ENCODE measurements at places on chromosomes 13 and 19. TPM values are rescaled to one million over a fixed set of nuclear protein-coding genes. Genes with fewer than 3 reads are reported as not detected.
A peak's percentile ranks its signal among the peaks of the same experiment; 100 is the strongest.

DNA sequence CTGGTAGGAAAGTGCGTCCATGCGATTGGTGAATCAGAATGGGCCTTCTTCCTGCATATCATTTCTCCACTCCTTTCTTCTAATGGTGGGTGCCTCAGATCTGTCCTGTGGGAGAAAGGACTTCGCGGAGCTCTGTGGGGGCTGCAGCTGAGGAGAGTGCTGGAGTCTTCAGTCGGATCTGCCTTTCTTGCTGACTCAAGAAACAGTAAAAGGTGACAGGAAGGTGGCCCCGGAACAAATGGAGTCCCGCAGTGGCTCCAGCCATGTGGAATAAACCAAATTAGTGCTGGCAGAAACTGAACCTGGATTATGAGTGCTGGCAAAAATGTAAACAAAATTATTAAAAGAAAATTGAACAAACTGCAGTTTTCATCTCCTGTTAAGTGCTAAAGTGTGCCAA, 15.1 kb upstream of the GAS6 start:
- H3K27me3 ChIP-seq: no peaks in the 10 kb centered on the region
- no peak overlapping the region for H3K4me3 ChIP-seq
- H3K27ac ChIP-seq: no peak overlapping the region
- DNase-seq: no peak
- peaks cover 37% of the 10 kb centered on the region for H3K4me1 ChIP-seq
- no peaks in the 10 kb centered on the region for H3K36me3 ChIP-seq

DNA sequence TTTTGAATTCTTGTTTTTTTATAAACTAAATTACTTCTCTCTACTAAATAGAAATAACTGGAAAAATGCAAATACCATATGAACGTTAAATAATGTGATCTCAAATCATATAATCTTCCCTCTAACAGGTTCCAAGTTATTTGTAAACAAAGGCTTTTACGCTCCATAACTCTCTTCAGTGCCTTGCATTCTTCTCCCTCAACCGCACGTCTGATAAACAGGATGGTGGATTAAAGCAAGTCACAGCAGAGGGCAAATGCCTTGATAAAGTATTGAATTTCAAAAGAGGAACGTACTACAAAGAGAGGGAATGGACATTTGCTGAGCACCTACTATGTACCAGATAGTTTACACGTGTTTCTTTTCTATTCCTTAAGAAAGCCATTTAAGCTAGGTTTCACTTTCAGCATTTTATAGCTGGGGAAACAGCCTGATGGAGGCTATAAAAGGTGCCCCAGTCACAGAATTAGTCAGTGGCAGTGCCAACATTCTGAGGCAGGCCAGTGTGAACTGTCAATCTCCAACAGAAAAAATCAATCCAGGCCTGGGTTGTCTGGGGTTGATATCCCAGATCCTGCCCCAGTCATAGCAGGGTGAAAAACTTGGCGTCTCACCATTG, 15.8 kb downstream of the MRPS31 start:
- H3K4me3 ChIP-seq: no peak overlapping the region
- peaks cover 15% of the 10 kb centered on the region for H3K36me3 ChIP-seq
- DNase-seq: no peak

DNA sequence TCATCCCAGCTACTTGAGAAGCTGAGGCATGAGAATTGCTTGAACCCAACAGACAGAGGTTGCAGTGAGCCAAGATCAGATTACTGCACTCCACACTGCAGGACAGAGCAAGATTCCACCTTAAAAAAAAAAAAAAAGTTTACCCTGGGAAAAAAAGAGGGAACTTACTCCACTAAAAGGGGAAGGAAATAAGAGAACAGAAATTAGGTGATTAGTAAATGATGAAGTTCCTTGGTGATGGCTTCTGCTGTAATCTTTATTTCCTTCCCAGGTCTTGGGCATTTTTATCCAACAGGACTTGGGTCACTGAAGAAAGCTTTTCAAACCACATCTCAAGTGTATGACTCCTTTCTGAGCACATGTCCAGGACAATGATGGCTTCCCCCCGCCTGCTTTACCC, 9.3 kb downstream of the ZNF780A start:
- H3K27ac ChIP-seq: no peak overlapping the region
- no peak for DNase-seq
- H3K4me3 ChIP-seq: no peak overlapping the region
- H3K4me1 ChIP-seq: no peaks in the 10 kb centered on the region
- peaks cover 8% of the 10 kb centered on the region for H3K36me3 ChIP-seq

DNA sequence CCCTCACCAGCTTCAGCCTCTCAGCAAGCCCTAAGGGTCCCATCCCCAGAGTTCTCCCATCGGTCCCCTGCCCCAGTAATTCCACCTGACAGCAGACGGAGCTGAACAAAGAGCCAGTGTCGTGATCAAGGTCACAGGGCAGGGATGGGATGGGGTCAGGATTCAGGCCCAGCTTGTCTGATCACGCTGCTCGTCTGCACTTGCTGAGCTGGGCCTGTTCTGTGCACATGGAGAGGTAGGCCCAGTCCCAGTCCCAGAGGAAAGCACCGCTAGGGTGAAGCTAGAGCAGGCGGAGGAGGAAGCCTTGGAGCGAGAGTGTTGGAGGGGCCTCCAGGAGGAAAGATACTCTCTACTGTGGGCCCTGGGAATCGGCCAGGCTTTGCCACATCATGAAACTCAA, 7.1 kb upstream of the RBM42 start:
- H3K27ac ChIP-seq: no peak overlapping the region
- no peaks in the 10 kb centered on the region for H3K36me3 ChIP-seq
- H3K27me3 ChIP-seq: no peaks in the 10 kb centered on the region

GRCh38 chr19:4980067-4980466, 11.2 kb downstream of the KDM4B start:
- H3K4me1 ChIP-seq: peaks cover 59% of the 10 kb centered on the region
- DNase-seq: no peak
- H3K27ac ChIP-seq: no peak overlapping the region
- no peaks in the 10 kb centered on the region for H3K36me3 ChIP-seq

- H3K27me3 ChIP-seq: no peaks in the 10 kb centered on the region
- no peak overlapping the region for H3K27ac ChIP-seq
- H3K4me1 ChIP-seq: no peaks in the 10 kb centered on the region
These were observed 304.7 kb downstream of the ENOX1 start for GRCh38 chr13:43482026-43482425.

- H3K4me3 ChIP-seq: no peak overlapping the region
- no peak for DNase-seq
- H3K36me3 ChIP-seq: no peaks in the 10 kb centered on the region
- no peak overlapping the region for H3K27ac ChIP-seq
- H3K4me1 ChIP-seq: peaks cover 39% of the 10 kb centered on the region
- no peaks in the 10 kb centered on the region for H3K27me3 ChIP-seq
These were observed 15.5 kb upstream of the OLFM4 start for GRCh38 chr13:53013113-53013512.

DNA sequence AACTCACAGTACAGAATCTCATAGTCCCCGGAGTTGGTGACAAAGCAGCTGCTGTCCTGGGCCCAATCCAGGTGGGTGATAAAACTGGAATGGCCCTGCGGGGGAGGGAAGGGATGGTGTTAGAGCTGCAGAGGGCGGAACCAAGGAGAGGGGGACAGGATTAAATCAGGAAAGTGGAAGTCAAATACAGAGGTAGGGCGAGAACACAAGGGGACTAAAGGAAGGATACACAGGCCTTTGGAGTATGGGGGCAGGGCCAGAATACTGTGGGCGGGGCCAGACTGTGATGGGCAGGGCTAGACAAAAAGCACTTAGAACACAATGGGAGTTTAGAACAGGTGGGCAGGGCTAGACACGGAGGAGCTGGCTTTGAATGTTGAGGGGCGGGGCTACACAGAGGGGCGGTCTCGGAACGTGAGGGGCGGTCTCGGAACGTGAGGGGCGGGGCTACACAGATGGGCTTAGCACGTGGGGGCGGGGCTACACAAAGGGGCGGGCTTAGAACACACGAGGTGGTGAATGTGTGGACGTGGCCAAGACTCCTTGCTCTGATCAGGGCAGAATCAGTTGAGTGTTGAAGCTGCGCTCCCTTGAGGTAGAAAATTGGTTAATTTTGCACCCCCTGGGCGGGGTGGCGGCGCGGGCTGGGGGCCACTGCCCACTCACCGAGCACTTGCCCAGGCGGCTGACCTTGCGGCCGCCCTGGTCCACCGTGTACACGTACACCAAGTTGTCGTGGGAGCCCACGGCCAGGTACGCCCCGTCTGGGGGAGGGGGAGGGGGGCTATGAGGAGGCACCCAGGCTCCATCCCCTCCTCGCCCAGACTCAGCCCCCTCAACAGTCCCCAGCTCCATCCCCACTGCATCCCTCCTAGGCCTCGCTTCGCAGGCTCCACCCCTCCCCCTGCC, 14.0 kb upstream of the GPR4 start:
- H3K27ac ChIP-seq: peak overlapping the region; percentile 80
- no peak overlapping the region for H3K4me3 ChIP-seq

- no peak for DNase-seq
- H3K27ac ChIP-seq: no peak overlapping the region
- no peaks in the 10 kb centered on the region for H3K36me3 ChIP-seq
- H3K4me1 ChIP-seq: no peaks in the 10 kb centered on the region
These were observed 65.3 kb downstream of the PCDH20 start for GRCh38 chr13:61350341-61350740.

DNA sequence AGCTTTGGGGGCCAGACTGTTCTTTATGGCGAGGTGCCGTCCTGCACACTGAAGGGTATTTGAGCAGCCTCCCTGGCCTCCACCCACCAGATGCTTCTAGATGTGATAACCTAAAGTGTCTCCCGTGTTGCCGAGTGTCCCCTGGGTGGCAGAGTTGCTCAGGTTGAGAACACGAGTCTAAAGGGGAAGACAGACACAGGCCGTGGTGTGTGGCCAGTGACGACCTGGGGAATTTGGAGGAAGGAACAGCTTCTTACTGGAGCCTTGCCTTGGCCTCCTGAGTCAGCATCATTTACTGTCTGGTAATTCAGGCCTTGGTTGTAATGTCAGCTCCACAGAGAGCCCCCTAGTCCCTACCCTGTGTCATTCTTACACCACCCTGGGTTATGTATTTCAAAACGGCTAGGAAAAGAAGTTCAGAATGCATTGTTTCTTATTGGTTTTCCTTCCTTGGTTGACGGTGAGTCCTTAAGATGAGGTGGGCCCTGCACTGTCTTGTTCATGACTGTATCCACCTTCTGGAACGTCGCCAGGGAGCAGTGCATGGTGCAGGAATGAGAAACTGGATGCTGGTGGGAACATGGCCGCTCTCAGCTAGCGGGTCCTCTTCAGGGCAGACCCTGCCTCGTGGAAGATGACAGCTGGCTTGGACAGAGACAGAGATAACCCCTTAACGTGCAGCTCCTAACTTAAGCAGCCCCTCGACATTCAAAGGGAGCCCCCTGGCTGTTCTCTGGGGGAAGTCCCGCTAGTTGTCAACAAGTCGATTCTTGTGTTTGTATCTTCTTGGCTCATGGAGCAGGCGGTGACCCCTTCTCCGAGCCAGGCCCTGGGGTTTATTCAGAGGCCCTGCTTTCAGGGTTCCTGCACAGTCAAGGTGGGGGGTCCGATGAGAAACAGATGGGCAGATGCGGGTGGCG, 7.2 kb downstream of the SIN3B start:
- H3K36me3 ChIP-seq: peaks cover 13% of the 10 kb centered on the region
- no peaks in the 10 kb centered on the region for H3K27me3 ChIP-seq
- no peaks in the 10 kb centered on the region for H3K4me1 ChIP-seq

- H3K4me1 ChIP-seq: no peaks in the 10 kb centered on the region
- H3K27ac ChIP-seq: no peak overlapping the region
- H3K4me3 ChIP-seq: no peak overlapping the region
- H3K27me3 ChIP-seq: no peaks in the 10 kb centered on the region
These were observed 99.6 kb upstream of the OBI1 start for GRCh38 chr13:78758549-78758948.

Gene SAFB2
- 38.7 TPM for total RNA-seq

Gene KIR3DL2
- not detected for total RNA-seq

Gene TBC1D17
- 37.6 TPM for total RNA-seq

Gene CEACAM3
- total RNA-seq: not detected

Gene HIPK4
- total RNA-seq: not detected

Gene TSHZ3
- total RNA-seq: 3.0 TPM

Data from body of pancreas (tissue), 4 donors.